ENCODE measurements at places on chromosomes 3 and 15.

GRCh38 chr3:112751061-112751460, 95.6 kb downstream of the CD200R1L start:
- no peak for DNase-seq

GRCh38 chr3:152508705-152509104, 240.0 kb downstream of the MBNL1 start:
- DNase-seq, result no peak

DNA sequence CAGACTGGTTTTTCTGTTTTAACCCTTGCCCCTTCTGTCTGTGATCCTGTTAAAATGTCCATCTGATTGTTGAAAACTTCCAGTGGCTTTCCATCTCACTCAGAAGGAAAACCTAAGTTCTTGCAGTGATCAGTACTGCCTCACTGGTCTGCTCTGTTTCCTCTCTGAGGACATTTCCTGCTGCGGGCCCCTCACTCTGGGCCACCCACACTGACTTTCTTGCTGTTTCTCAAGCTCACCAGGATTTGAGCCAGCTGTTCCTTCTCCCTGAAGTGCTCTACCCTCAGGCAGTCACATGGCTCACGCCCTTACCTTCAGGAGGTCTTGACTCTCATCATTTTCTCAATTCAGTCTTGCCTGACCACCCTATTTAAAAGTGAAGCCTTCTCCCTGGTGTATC, 1.8 kb downstream of the GRK7 start:
- DNase-seq, result no peak

DNA sequence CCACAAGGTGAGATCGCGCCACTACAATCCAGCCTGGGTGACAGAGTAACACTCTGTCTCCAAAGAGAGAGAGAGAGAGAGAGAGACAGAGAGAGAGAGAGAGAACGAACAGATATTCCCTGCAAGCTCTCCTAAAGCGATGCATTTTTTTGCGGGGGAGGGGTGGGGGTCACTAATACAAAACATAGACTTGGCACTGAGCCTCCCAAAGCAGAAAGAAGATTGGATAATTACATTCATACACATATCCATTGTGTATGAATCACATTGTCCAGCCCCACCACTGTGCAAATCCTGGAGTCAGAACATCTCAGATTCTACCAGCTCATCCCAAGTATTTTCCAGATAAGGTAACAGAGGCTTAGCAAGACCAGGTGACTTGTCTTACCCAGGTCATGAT, 459.9 kb downstream of the MAGI1 start:
- DNase-seq, result no peak

- no peak for DNase-seq
Measured at GRCh38 chr15:99472416-99473145, 93.2 kb upstream of the MEF2A start.

GRCh38 chr15:99058421-99058870, 46.4 kb upstream of the SYNM start:
- no peak for DNase-seq

- peak; percentile 52 for DNase-seq
Measured at GRCh38 chr3:46675843-46676567, 17.5 kb downstream of the ALS2CL start.

- no peak for DNase-seq
Measured at GRCh38 chr3:191383124-191383523, 52.8 kb upstream of the UTS2B start.

DNA sequence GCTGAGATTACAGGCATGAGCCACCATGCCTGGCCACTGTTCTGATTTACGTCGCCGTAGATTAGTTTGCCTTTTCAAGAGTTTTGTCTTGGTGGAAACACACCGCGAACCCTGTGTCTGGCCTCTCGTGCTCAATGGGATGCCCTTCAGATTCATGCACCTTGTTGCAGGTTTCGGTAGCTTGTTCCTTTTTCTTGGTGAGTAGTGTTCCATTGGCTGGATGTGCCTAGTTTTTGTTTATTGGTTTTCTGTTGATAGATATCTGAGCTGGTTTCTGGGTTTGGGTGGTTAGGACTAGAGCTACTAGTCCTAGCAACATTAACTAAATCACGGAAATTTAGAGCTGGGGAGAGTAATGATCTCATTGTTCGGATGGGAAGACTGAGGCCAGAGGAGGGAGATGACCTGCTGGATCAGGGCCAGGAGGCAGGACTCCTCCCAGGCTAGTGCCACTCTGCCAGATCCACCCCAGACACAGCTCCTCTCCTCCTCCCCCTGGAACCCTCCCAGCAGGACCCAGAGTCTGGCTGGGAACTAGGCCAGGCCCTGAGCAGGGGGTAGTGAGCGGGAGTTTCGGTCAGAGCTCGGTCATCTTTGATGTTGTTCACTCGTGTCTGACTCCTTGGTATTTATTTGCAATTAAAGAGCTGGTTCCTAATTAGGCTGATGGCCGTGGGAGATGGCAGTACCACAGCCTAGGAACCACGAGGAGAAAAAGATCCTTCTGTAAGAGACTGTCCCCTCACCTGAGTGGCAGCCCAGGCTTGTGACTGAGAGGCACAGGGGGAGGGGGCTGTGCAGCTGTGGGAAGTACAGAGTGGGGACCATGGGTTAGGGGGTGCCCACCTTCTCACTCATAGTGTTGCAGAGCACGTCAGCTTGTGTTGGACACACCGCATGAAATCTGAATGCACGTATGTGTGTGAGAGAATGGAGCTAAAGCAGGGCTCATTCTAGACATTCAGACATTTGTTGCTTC, 73.4 kb downstream of the SMAD6 start:
- no peak for DNase-seq

DNA sequence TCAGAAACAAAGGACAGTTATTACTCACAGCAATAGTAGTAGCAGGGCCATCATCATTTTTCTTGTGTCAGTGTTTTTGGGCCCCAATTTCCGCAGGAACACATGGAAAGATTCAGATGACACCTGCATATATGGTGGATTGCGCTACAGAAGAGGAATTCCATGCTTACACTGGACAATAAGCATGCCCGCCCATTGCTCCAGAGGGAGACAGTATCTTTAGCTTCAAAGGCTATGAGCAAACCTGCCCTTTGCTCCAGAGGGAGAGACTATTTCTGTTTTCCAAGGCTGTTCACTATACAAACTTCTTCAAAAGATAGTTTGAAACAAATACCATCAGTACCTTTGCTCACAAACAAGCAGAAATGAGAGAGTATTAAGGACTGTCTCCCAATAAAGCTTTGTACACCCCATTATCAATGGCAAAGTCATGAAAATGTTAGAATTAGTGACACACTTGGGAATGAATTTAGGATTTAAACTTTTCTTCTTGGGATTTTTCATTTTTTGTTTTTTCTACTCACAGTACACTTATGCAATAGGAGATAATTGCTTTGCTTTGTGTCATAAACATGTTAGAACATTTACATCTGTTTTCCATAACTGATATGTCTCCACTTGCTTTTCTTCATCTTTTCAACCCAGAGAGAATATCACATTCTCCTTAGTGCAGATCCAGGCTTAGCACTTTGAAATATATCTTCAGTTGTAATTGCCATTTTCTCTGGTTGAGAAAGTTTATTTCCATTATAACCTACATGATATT, 564.5 kb upstream of the ZNF717 start:
- no peak for DNase-seq

DNA sequence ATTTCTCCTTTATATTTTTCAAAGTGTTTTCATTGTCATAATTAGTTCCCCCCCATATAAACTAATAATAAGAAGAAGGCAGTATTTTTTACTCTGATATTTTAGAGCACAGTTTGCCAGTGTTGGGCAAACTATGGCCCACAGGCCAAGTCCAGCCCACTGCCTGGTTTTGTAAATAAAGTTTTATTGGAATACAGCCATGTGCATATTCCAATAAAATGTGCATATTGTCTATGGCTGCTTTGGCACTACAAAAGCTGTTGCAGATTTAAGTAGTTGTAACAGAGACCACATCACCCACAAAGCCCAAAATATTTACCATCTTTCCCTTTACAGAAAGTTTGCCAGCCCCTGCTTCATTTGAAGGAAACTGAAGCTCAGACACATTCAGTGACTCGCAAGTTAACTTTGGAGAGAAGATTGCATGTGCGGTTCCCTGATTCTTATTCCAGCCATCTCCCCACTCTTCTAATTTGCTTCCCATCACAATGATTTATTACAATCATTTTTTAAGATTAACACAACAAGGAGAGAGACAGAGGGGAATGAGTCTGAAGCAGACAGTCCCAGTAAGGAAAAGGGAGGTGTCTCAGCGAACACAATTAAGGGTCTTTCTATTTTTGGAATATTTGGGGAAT, 48.9 kb downstream of the RFTN1 start:
- no peak for DNase-seq

GRCh38 chr3:16468336-16469098, 45.0 kb downstream of the RFTN1 start:
- no peak for DNase-seq

- DNase-seq, result no peak
Measured at GRCh38 chr15:79028411-79028964, 62.1 kb downstream of the RASGRF1 start.

DNA sequence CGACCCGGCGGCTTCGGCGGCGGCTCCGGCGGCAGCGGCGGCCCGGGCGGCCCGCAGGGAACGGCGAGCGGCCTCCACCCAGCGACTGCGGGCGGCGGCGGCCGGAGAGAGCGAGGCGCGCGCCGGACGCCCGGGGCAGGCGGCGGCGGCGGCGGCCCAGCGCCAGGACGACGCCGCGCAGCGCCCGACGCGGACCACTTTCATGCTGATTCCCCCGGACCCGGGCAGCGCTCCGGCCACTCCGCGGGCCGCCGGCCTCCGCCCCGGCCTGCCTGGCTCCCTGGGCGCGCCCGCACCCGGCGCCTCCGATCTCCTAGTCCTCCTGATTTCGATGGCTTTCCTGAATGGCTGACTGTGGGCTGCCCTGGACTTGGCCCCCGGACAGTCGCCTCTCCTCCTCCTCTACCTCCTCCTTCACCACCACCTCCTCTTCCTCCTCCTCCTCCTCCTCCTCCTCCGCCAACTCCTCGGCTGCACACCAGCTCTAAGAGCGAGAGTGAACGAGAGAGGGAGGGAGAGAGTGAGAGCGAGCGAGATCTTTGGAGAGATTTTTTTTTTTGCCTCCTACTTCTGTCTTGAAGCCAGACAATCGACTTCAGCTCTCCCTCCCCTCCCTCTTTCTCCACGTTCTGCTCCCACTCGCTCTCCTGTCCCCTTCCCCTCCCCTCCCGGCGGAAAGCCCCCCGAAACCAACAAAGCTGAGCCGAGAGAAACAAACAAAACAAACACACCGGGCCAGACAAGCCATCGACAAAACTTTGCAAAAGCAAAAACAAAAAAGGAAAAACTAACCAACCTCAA, 844 bp downstream of the NR2F2 start:
- peak; percentile 68 for DNase-seq

- no peak for DNase-seq
Measured at GRCh38 chr3:134949150-134949549, 154.1 kb downstream of the EPHB1 start.

DNA sequence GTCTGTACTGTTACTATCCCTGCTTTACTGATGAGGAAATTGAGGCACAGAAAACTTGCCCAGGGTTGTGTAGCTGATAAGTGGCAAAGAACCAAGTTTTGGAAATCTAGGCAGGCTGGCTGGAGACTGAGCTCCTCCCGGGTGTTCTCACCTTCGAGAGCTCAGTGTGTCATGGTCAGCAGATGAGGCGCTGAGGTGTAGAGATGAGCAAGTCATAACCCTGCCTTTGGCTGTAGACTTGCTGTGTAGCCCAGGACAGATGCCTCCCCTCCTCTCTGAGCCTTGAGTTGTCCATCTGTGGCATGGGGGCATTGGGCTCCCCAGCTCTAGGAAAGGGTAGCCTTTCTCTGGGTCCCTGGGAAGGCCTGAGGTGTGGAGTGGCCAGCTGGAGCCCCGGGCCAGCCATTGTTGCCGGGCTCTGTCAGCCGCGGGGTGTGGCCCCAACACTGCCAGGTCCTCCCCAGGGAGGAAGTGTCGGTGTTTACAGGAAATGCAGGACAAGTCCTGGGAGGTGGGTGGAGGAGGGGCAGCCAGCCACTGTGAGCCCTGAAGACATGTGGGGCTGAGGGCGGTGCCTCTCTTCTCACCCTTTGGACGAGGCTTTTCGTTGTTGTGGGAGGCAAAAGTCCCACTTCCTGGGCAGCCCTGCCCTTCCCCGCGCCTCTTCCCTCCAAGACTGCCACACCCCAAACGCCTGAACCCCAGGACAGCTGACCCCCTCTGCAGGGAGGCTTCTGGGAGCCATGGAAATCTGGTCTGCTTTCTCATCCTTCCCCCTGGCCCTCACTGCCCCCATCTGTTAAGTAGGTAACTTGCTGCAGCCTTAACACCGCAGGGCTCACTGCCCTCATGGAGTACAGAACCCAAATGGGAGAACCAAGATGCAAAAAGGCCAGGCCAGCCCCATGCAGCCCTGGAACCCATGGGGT, 29.1 kb downstream of the FGD5 start:
- peak; percentile 72 for DNase-seq

GRCh38 chr3:22996920-22997571, 206.1 kb upstream of the UBE2E2 start:
- no peak for DNase-seq

DNA sequence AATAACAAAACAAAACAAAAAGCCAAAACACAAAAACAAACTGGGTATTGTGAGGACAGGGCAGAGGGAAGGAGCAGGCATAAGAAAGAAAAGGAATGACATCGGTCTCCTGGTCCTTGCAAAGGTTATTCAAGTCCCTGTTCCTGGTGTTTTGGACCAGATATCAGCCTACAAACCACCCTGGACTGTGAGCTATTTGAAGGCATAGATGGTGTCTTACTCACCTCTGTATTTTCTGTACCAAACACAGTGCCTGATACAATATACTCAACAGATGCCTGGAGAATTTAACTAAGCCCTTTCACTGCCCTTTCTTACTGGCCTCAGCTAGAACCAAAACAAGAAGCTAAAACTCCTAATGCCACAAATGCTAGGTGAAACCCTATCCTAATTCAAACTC, 197.0 kb downstream of the TIGIT start:
- DNase-seq, result no peak

GRCh38 chr3:157999246-157999645, 107.0 kb downstream of the SHOX2 start:
- no peak for DNase-seq

GRCh38 chr3:112477891-112478290, 21.4 kb downstream of the BTLA start:
- no peak for DNase-seq

- DNase-seq, result no peak
Measured at GRCh38 chr3:10998542-10998941, 6.0 kb downstream of the SLC6A1 start.

GRCh38 chr15:69823223-69823907, 274.4 kb downstream of the TLE3 start:
- no peak for DNase-seq

All from upper lobe of right lung (tissue), 1 donor.